ENCODE measurements at places on chromosomes 13 and 19.

GRCh38 chr13:30026093-30026492 is 175.7 kb upstream of the UBL3 start:
- peak; percentile 53 for DNase-seq

DNA sequence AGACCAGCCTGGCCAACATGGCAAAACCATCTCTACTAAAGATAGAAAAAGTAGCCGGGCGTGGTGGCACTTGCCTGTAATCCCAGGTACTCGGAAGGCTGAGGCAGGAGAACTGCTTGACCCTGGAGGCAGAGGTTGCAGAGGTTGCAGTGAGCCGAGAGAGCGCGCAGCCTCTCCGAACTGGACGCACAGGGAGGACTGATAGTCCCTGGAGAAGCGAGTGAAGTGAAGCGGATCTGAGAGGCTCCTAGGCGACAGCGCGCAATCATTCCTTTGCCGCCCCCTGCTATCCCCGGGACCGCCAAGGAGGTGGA is 233 bp downstream of the ZNF561 start:
- DNase-seq = no peak

GRCh38 chr19:11194656-11195558 is 2.4 kb downstream of the KANK2 start:
- no peak for DNase-seq

DNA sequence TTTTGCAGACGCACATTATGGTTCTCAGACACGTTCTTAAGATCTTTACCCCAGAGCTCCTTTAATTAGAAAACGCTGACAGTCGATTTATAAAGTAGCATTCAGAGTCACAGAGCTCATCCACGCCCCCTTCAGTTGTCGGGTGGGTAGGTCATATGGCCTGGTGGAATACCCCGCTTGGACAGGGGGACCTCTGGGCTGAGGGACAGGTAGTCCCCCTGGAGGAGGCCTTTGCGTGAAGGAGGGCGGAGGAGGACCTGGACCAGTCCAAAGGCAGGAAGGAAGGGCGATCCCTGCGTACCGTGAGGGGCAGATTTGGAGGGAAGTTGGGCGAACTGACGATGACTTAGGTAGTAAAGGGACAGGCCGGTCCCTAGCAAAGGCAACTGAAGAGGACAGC is 20.5 kb downstream of the VASP start:
- DNase-seq = no peak

DNA sequence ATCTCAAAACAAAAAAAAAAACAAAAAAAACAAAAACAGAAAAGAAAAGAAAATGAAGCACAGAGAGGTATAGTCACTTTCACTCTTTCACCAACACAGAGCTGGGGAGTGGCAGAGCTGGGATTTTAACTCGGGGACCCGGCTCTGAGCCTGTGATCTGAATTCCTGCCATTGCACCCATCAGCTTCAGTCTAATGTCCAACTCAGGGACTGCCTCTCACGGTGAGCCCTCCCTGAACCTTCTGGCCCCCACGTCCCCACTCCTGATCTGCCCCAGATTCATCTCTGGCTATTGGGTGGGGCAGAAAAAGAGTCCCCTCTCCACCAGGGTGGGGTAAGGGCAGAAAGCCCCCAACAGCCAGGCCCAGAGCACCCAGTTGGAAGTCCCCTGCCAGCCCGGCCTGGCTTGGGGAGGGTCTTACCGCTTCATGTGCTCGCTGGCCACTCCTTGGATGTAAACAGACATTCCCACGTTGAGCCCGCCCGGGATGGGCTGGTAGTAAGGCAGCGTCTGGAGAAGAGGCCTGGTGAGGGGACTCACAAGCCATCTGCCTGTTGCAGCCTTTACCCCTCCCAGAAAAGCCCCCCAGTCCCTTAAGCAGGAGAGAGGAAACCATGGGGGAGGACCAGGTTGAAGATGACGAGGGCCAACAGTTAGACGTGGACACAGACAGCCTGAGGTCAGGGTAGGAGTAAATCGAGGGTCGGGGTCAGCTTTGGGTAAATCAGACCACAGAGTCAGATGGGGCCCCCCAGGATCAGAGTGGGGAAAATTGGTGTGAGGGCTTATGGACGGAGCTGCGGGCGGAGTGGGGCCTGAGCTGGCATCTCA is 520 bp downstream of the LGALS4 start:
- DNase-seq = no peak

GRCh38 chr13:84524586-84524985 is 642.3 kb upstream of the SLITRK1 start:
- no peak for DNase-seq

- no peak for DNase-seq
These were observed 61.4 kb downstream of the MICU2 start for GRCh38 chr13:21542563-21542962.

DNA sequence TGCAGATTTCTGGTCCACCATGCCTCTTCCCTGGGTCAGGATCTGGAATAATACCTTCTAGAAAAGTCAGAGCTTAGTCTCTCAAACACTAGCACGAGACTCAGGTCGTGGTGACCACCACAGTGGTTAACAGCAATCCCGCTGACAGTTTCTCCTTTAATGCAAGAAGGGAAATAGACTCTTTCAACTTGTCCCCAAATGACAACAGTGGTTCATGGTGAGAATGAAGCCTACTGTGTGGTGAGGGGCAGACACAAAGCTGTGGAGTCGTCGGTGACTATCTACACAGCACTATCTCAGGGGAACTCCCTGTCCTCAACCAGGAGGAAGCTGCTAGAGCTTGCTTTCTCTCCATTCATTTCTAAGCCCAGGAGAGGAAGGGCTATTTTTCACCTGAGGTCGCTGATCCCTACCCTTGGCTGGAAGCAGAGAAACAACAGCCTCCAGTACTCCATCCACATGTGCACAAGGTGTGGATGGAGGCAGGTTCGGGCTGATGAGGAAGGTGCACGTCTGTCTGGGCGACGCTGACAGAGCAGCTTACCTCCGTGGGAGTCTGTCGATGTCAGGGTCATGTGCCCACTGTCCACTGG is 72.4 kb downstream of the STK24 start:
- no peak for DNase-seq

DNA sequence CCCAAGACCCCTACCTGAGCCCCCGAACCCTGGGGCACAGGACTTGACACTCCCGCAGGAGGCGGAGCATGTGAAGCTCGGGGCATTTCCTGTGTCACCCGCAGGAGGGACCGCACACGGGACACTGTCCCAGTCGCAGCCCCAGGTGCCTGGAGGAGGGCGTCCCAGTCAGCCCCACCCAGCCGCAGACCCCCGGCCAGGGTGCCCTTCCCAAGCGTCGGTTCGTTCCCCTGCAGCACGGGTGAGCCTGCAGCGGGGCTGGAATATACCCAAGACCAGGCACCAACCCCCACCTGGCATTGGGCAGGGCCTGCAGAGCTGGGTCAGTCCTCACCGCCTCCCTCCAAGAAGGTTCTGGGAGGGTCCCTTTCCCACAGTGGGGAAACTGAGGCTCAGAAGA is 21.6 kb downstream of the TCF3 start:
- DNase-seq = no peak

GRCh38 chr19:14555918-14556661 is 15.8 kb downstream of the NDUFB7 start:
- peak; percentile 63 for DNase-seq

GRCh38 chr13:113117335-113117872 is 5.2 kb upstream of the F10 start:
- DNase-seq = no peak

DNA sequence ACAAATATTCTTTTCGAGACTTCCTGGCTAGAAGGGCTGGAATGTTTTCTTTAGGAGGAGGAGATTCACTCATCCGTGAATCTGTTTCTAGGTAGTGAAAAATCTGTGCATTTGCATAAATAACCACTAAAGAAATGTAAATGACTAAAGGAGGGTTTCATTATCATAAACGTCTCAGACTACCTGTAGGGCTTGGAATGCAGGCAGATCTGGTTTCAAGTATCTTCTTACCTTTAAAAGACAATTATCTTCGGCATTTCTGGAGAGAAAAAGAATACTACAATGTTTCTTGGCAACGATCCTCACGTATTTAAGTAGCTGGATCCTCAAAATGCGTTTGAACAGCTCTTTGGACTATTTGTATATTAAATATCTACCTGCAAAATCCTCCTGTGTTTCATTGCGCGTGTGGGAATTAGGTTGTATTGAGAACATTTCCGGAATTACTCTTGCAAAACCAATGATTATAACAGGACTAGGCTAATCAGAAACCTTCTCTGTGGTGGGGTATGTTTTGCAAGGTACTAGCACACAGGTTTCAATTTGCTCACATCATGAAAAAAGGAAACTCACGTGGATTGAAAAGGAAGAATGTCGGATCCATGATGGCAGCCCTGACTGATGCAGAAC is 291.1 kb upstream of the ARGLU1 start:
- no peak for DNase-seq

GRCh38 chr19:35861640-35862160 is 5.0 kb downstream of the KIRREL2 start:
- DNase-seq = no peak

DNA sequence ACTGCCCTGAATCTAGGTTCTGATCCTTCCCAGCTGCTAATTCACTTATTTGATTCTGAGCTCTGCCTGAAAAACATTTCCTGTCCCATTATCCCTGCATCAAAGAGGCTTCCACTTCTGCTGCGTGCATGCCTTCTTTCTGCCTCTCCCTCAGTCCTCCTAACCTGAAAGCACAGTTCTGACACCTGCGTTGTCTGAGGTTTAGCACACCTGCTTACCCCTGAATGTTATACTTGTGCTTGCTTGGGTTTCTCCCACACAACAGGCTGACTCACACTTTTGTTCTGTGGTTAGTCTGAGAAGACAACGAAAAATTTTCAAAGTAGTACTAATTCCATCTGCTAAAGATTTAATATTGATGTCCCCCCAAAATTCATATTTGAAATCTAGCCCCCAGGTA is 3.1 kb upstream of the SOHLH2 start:
- DNase-seq = no peak

Measured in RCC 7860 (cell line).